Midbrain (tissue), 1 donor: ENCODE measurements at places on chromosomes 12 and 14.

DNA sequence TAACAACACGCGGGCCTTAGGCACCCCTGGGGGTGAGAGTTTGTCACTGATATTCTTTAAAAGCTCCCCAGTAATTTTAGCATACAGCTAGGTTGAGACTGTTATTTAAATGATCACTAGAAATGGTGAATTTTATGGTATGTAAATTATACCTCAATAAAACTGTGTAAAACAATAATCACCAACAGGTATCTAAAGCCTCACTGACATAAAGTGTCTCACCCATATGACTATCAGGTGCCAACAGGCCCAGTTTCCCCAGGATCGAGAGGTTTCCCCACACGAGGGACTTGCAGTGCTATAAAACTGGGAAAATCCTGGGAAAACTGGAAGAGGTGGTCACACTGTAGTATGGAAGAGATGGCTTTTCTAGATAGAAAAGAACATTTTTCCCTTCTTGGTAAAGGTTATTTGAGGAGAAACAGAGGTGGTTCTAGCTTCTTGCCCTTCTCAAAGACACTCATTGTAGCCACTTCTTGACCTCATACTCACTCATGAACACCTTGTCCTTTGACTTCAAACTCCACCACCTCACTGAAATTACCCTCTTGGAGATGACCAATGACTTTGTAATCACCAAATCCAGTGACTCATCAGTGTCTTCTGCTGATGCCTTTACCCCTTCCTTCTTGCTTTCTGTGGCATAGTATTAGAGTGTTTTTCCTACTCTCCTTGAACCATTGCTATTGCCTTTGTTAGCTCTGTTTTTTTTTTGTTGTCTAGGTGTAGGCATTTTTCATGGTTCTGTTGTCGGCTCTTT is 24.8 kb upstream of the NUBPL start:
- DNase-seq: no peak

- DNase-seq: no peak
Observed at GRCh38 chr12:133105620-133106019, 24.5 kb downstream of the ZNF891 start.

DNA sequence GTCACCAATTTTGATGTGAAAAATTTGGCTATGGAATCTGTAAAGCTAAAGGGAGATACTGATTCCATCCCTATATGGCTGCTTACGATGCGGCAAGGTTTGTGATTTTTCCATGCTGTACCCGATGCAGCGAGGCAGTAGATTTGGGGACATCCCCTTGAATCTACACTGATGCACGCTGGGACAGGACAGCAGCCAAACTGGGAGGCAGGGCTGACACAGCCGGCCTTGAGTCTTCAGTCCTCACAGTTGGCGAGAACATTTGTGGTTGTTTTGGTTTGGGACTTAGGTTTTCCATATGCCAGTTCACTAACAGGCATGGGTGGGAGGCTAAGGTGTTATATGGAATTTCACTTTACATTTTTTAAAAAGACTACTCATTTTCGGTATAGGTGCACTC is 3.8 kb downstream of the GALNT16 start:
- DNase-seq: peak; percentile 23

- DNase-seq: no peak
Observed at GRCh38 chr14:50670196-50670865, 2.2 kb upstream of the SAV1 start.

GRCh38 chr12:57719777-57720605 is 18.6 kb downstream of the AGAP2 start:
- no peak for DNase-seq

DNA sequence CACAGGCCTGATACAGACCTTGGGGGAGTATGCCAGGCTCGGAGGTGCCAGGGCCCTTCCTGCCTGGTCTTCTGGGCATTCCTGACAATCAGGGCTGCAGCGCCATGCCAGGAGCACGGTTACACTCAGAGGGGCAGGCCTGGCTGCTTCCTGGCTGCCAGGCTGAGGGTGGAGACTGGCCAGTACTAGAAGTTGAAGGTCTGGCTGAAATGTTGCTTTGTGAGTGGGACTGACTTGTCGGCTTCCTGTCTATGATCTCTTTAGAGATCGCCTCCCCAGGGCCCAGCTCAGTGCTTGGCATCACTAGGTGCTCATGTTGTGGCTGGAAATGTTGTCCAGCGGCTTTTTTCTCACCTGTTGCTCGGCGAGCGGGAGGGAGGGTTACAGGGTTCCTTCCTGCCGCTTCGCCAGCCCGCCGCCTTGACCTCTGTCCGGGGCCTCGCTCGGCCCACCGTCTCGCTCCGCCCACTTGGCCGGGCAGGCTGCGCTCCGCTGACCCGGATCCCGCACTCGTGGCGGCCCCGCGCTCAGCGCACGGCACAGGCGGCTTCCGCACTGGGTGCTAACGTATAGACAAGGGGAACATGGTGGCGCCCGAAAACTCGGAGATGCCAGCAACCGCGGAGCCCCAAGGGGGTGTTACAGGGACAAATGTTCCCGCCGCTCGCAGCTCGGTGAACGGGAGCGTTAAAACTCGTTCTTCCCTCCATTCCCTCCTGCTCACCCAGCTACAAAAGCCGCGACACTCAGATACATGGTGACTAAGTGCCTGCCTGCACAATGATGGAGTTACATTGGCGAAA is 32.6 kb downstream of the PAPLN start:
- peak; percentile 14 for DNase-seq
